AG09319 (cell line): ENCODE measurements at places on chromosomes 7 and 10.

DNA sequence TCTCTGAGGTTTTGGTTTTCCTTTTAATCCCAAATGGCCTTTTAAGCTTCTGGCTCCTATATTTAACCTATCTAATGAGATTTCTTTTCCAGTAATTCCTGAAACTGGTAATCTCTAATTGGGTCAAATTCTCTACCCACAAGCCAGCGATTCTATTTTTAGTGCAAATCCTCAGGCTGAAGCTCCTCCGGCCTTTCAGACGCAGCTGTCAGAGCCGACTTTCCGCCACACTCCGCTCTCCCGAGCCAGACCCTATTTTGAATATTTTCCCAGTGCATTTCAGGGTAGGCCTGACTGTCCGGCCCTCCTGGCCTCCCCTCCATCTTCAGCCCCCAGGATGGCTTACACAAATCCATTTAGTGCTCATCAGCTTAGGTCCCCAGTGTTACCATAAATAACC, 9.7 kb upstream of the ADCY1 start:
- DNase-seq = no peak

DNA sequence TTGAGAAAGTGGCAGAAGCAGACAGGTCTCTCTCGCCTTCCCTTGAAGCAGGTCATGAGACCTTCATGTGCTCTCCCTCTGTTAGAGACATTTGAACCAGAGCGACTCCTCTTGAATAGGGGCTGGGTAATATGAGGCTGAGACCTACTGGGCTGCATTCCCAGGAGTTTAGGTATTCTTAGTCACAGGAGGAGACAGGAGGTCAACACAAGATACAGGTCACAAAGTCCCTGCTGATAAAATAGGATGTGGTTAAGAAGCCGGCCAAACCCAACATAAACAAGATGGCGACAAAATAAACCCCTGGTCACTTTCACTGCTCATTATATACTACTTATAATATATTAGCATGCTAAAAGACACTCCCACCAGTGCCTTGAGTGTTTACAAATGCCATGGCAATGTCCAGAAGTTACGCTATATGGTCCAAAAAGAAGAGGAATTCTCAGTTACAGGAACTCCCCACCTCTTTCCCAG, 43.5 kb upstream of the MSRB2 start:
- DNase-seq = no peak

DNA sequence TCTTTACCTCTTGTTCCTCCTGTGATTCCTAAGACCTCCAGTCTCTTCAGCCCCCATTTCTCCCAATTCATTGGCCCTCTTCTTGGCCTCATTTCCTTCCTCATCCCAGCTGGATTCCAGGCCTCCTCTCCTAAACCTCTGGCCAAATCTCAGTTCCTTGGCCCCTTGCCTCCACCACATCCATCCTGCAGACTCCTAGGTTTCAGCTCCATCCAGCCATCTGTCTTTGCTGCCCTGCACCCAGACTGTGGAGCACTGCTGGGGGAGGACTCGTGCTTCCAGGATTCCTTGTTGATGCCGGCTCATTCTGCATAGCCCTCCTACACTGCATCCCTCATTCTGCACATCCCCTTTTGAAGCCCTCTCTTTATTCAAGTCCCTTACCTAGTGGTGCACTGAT, 6.7 kb downstream of the PLAC9 start:
- DNase-seq = no peak

DNA sequence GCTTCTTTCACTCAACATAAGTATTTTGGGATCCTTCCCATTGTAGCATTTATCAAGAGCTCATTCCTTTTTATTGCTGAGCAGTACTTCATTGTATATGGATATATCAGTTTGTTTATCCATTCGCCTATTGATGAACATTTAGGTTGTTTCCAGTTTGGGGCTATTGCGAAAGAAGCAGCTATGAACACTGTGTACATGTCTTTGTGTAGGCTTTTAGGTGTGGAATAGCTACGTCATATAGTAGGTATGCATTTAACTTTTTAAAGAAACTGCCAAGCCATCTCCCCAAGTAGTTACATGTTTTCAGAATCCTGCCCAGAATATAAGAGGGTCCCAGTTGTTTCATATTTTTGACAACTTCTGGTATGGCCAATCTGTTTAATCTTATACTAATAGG, 468.1 kb downstream of the IPMK start:
- DNase-seq = no peak

GRCh38 chr10:73433538-73433867, at the start of gene MSS51:
Gene MSS51, minus strand, starts transcription at chr10:73433561. Its CDS starts 5,277 bp downstream, at chr10:73428284.
- DNase-seq = no peak
